ENCODE measurements at places on chromosomes 6 and 20.

DNA sequence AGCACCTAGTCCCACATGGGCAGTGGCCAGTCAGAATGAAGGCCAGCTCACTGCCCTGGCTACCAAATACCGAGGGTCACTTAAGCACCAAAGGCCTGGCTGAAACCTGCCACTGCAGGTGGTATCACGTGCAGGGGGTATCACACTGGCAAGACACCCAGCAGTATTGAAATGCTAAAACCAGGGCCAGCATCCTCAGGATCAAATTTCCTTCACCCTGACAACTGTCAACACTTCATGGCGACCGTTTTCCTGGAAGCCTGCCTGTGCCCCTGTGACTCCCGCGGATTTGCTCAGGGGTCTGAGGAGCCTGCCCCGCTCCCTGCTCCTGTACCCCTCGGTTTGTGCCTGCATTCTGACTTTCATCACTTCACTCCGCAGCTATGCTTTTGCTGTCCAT, 151.1 kb downstream of the TTLL2 start:
- no peak for DNase-seq

- no peak for DNase-seq
Observed at GRCh38 chr6:127641905-127642304, 64.9 kb downstream of the C6orf58 start.

GRCh38 chr6:141992109-141992508, 140.6 kb upstream of the GJE1 start:
- DNase-seq: no peak

DNA sequence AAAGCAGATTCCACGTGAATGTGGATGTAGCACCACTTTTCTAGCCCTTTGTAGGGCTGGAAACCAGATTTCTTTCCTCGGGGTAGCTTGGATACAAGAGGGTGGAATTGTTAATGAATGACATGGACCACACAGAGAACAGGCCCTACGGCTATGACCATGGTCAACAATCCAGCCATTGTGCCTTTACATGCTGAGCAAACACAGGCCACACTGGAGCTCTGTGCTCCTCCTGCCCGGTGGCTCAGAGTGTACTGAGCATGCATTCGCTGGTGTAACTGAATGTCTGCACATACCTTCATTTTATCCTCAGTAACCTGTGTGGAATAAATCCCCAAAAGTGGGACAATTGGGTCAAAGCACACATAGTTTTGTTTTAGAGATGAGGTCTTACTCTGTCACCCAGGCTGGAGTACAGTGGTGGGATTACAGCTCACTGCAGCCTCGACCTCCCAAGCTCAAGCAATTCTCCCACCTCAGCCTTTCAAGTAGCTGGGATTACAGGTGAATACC, 32.8 kb downstream of the LRP11 start:
- no peak for DNase-seq

DNA sequence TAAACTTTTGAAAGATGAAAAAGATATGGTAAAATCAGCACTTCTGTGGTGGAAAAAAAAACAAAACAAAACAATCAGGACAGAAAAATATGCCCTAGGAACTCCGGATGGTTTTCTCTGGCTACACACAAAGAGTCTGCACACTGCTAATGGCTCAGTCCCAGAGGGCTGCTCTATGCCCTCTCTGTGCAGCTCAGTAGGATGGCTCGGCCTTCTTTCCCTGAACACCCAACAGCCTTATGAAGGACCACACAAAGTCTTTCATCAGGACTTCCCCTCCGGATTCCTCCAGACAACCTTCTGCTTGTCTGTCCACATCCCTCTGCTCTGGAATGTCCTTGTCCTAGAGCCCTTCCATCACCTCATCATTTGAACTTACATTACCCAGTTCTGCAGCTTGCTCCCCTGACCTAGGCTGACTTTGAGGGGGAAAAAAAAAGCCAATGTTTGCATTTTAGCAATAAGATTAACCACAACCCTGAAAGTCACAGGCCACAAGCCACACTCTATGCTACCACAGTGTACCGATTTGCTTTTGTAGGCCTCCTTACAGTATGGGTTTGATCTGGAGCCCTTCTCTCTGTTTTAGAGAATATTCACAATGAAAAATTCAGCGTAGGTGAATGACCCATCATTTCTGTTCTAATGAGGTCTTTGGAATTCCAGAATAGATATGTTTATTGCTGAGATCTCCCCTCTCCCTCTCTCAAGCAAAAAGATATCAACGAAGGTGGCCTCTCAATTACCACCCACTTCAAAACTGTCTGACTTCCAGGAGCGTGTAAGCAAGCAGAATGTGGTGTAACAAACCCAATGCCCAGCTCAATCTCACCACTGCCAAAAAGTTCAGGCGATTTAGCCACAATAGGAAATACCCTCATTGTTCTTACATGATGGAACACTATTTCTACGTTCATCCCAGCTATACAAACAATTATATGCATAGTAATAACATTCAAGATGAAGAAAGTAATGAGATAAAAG, 164.0 kb downstream of the GMDS start:
- no peak for DNase-seq

GRCh38 chr6:143241111-143241510, 180.4 kb downstream of the AIG1 start:
- DNase-seq: no peak

DNA sequence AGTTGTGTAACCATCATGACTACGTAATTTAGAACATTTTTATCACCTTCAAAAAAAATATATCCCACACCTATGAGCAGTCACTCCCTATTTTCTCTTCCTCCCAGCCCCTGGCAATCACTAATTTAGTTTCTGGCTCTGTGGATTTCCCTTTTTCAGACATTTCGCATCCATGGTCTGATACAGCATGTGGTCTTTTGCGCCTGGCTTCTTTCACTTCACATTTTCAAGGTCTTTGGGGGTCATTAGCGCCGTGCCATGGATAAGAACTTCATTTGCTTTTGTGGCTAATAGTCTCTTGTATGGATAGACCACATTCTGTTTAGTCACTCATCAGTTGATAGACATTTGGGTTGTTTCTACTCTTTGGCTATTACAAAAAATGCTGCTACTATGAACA, 44.9 kb upstream of the DUSP22 start:
- no peak for DNase-seq

- no peak for DNase-seq
Observed at GRCh38 chr6:438634-439170, 47.1 kb downstream of the IRF4 start.

GRCh38 chr20:63054681-63055240, 48.0 kb upstream of the BHLHE23 start:
- no peak for DNase-seq

DNA sequence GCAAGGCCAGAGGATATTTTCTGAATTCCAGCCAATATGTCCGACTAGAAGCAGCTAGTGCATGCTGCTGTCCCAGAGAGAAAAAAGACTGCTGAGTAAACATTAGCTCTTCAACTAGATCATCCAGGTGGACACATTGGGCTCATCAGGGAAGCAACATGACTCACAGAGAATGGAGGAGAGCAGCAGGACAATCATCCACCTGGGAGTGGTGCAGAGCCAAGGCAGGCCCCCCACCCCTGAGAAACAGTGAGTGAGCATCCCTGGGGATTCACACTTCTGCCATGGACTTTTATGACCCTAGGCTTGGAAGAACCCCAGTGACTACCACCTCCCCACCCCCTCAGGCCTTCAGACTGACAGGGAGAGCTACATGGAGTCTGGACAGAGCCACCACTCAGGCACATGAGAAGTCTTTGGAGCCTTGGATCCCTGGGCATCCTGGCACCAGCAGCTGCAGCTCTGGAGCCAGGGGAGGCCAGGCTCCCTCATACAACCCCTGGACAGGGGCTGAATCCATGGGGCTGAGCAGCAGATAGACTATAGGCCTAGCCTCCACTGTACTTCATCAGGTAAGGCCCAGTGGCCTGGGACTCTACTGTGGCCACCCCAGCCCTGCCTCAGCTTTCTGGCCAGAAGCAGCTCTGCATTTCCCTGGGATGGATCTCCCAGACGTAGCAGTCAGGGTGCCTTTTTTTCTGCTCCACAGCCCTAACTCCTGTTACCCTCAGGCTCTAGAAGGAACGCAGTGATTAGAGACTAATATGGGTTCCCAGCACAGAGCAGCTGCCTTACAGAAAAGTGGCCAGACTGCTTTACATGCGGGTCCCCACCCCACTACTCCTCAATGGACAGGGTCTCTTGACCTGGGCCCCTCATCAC, 82.9 kb upstream of the RNF217 start:
- no peak for DNase-seq

DNA sequence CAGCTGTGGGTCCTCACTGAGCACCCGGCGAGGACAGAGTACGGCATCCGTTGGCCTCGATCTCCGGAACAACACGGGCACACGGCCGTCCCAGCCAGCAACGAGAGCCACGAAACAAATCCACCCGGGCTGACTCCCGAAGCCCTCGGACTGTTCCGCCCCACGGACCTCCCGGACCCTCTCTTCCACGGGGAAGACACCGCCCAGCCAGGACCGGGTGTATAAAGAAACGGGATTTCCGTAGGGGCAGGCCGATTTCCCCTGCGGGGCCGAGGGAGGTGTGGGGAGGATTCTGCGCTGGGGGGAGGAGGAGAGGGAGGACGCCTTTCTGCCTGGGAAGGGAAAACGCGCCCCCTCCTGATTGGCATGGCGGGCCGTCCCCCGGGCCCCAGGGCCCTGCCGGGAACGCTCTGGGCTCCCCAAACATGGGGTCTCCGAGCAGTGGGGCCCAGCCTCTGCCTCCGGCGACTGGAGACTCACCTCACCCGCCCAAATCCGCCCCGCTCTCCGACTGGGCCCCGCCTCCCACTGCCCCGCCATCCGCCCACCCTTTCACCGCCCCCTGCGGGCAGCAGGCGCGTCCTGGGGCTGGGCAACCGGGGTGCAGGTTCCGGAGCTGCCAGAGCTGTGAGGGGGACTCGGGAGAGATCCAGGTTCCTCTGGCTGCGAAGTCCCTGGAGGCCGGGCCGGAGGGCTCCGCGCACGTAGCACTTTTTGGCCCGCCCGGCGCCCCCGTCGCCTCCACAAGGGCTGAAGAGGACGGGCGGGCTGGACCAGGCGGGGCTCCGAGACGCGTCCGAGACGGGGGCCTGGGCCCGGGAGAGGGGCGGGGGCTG, 679 bp upstream of the PPDPF start:
- no peak for DNase-seq

DNA sequence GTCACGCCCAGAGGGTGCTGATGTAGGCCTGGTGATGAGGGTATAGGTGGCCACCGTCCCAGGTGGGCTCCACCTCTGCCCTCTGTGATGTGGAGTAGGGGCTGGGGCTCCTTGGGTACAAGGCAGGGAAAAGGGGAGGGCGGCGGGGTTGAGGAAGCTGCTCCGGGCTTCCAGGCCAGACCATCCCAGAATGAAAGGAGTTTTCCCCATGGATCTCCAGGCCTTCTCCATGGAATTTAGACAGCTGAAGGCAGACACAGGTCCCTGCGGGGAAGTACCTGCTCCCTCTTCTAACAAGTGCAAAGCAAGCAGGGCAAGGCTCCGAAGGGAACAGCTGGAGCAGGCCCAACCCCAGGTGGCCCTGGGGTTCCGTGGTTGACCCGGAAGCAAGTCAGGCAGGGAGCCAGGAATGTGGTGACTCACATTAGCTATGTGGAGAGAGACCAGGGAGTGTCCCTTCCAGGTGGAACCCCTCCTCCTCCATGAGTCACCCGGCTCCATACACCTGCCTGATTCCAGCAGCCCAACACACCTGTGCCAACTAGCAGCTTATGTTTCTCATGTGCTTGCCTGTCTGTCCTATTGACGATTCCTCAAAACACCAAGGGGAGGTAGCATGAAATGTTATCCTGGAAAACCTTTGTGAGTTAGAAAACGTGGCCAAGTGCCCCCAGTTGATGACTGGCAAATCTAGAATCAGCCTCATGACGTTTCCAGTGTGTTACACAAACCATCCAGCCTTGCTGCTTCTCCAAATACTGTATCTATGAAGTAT, 59.7 kb upstream of the SNX9 start:
- DNase-seq: no peak

DNA sequence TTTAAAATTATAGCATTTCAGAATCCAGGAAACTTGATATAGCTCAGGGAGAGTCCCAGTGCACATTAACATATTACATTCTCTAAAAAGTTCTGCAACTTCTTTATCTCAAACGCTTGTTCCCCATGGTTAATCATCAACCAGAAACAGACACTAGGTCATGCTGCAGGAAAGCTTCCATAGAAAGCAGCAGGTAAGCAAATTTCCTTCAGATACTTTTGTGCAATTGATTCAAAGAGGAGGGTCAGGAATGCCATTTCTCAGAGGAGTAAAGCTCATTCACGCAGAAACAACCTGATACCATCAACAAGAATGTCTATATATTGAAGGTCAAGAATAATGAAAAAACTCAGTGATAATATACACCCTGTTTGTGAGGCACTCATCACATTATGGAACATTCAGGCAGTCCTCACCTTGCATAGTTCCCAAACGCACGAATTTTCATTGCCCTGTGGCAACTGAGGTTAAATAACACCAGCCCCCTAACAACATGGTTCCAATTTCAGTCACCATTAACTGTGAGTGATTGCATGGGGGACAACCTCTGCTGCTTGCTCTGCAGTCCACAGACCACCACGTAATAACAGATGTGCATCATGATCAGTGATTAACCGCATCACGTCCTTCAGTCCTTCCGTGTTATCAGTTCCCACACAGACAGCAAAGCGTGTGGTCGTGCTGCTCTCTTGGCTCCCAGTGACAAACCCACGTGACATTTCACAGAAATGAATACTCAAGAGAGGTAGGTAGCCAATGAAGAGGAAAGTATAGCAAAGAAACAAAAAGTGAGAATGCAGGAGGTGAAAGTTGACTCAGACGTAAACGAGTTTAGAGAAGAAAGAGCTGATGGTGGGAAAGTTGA, 95.7 kb downstream of the LY86 start:
- no peak for DNase-seq

GRCh38 chr20:7415427-7415826, 524.8 kb downstream of the HAO1 start:
- no peak for DNase-seq

GRCh38 chr6:150931405-150931804, 65.9 kb downstream of the MTHFD1L start:
- DNase-seq: no peak

DNA sequence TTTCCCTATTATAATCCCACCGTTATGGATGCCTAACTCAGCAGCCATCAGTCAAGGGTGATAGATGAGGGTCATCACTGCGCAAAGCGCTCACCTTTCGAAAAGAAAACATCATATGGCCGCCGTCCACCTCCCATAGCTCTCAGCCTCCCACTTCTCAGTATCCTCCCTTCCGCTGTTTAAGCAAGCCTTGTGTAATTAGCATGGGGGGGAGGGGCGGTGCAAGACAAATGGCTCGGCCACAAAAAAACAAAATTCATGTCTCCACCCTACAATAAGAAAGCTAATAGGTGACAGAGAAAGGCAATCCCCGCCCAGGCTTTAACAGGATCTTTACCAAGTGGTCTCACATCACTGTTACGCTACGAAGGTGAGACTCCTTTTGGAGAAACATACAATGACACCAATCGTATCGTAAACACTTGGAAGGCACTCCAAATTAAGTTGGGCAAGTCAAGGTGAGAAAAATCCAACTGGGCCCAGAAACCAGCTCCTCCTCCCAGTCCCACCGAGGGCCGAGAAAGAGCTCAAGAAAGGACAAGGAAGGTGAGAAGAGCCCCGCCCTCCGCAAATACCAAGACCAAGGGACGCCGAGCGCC, 645 bp downstream of the DDX39B start:
- DNase-seq: no peak

GRCh38 chr20:48606841-48607543, 220.8 kb downstream of the PREX1 start:
- DNase-seq: no peak
